ENCODE measurements at places on chromosomes 1 and 21.

- peak; percentile 41 for DNase-seq
These were observed 167.2 kb upstream of the HMCN1 start for GRCh38 chr1:185566995-185567394.

DNA sequence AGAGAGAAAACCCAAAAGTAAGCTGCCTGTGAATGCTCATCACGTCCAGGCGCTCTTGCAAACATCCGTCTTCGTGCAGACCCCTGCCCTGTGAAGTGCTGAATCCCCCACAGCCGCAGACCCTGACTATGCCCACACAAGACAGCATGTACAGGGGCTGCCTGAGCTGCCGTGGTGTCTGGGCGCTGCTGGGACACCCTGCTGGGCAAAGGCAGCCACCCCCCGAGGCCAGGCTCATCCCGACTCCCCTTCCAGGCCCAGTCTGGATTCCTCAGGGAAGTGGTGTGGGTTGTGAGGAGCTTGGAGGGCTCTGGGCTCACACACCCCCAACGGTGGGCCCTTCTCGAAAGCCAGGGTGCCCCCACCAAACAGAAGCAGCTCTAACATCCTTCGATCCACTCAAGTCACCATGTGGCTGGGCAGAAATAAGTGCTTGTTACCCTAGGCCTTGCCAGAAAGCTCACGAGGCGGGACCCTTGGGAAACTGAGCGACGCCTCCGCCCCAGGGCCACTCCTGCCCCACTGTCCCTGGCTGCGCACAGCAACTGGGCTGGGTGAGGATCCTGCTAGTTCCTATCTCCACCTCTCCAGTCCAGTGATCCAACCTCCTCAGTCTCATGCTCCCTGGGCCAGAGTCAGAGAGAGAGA lies 4.8 kb upstream of the WNT9A start:
- no peak for DNase-seq

- no peak for DNase-seq
These were observed 17.6 kb downstream of the NOS1AP start for GRCh38 chr1:162087111-162087510.

- no peak for DNase-seq
These were observed 17.3 kb downstream of the LRRC42 start for GRCh38 chr1:53963460-53963859.

DNA sequence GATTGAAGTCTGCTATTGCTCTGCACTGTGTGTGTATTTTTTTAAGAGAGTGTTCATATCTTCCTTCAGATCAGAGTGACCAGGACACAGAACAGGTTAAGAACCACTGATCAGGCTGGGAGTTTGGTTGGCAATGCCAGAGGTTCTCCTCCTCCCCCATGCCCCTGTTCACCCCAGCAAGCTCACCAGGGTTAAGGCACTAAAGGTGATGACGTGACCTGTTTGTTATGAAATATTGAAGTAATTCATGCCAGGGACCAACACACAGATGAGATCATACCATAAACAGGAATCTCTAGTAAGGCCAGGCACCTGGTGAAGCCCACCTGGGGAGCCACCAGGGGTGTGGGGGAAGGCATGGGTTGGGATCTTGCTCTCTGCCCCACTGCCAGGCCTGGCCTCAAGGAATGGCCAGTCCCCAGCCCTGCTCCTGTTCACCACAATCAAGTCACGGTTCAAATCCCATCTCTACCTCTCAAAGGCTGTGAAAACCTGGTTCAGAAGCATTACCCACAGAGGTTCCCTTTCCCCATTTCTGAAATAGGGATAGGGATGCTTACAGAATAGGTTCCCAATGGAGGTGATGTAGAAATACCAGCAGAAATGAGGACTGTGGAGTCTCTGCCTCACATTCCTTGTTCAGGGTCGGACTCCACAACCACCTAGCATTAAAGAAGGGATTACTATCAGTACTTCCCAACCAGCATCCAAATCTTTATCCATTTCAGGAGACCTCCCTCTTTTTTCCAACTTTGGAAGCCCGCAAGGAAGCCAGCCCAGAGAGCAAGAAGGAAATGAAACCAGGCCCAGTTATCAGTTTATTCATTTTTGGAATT lies 2.4 kb downstream of the ID3 start:
- DNase-seq = peak; percentile 23

DNA sequence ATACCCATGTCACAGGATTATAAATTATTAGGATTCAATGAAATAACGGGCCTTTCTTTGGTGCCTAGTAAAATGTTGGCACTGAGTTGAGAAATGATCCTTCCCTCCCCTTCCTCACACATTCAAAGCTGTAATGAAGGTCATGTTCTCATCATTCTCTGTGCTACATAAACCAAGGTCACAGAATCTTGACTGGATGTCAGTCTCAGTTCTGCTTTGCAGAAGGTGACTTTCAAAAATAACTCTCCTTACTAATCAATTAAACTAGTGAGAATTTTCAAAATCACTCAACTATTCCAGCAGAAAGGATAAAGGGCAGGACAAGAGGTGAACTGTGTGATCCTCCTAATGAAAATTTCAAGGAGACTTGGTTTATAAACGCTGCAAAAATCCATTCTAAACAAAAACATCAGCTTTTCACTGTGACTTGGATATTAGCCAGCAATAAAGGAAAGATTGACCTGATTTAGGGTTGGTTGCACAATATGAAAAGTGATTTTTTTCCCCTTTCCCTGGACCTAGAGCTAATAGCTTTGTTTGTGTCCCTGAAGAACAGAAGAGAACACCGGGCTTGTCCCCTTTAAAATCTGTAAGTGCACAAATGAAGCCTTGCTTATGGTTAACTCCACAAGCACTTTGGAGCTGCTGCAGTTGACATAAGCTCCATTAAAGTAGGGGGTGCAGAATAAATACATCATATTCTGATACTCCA lies 120.1 kb downstream of the SEC16B start:
- DNase-seq = no peak

DNA sequence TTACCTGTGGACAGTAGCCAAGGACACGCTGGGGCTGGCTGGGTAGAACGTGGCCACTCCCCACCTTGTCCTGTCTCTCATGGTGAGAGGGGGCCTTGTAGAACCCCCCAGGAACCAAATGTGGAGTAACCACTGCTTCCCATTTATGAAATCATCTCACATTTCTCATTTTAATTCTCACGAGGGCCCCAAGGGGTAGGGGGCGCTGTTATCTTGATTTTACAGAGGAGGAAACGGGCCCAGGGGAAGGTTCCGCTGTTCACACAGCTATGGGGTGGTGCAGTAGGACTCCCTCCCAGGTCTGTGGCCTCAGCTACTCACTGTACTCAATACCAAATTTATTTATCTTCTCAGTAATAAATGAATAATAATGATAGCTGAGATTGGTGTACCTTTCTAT lies 5.5 kb downstream of the SMPDL3B start:
- peak; percentile 88 for DNase-seq

All from activated CD4-positive, alpha-beta T cell treated with anti-CD3 and anti-CD28 coated beads for 36 hours (primary cell).